ENCODE measurements at places on chromosomes 16 and 17.

- DNase-seq = no peak
Measured at GRCh38 chr17:13862346-13862745, 207.0 kb upstream of the COX10 start.

DNA sequence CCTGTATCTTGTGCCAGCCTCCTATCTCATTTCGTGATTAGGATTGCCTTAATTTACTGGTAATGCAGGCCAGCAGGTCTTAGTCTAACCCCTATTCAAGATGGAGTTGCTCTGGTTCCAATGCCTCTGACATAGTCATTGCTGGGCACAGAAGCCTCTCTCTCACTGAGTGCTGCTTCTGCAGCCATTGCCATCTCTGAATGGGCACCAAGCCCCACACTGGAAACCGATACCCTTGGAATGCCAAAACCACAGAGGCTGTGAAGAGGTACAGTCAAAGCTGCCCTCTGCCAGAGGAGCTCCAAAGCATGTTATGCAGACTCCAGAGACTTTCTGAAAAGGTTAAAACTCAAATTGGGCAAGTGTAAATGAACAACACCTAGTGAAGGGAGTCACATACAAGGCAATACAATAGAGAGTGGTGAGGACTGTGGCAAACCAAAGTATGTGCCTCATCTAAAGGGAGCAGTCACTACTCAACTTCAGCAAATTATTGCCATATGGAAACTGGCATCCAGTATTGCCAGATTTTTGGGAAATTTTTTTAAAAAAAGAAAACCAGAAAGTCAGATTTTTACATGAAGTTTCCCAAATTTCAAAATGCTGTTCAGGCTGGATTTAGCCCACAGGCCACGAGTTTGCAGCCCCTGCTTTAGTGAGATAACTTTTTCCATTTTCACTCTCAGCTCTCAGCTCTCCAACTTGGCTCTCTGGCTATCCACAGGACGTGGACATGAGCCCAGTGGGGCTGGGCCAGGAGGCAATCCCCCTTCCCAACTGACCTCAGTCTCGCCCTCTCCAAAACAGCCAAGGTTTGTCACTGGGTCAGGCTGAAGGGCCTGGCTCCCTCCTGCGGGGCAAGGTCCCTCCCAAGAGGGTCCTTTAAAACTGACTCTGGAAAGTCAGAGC is 2.1 kb upstream of the MMP2 start:
- DNase-seq = no peak

- no peak for DNase-seq
Measured at GRCh38 chr17:44272321-44272951, 4.5 kb upstream of the SLC4A1 start.

GRCh38 chr16:65392806-65393565 is 271.1 kb upstream of the CDH11 start:
- DNase-seq = no peak

GRCh38 chr16:73616166-73616753 is 568.3 kb upstream of the ZFHX3 start:
- no peak for DNase-seq

- no peak for DNase-seq
Measured at GRCh38 chr16:71954699-71955195, 45.5 kb downstream of the PKD1L3 start.

DNA sequence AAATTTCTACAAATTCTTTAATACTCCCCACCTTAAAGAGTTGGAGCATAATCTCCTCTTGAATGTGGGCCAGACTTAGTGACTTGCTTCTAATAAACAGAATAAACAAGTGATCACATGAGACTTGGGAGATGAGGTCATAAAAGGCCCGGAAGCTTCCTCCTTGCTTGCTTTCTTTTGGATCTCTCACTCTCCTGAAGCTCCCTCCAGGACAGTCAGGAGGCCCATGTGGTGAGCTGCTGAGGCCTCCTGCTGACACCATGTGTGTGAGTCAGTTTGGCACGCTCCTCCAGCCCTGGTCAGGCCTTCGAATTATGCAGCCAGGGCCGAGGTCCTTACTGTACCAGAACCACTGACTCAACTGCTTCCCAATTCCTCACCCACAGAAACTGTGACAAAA is 53.2 kb downstream of the NDEL1 start:
- peak; percentile 92 for DNase-seq

DNA sequence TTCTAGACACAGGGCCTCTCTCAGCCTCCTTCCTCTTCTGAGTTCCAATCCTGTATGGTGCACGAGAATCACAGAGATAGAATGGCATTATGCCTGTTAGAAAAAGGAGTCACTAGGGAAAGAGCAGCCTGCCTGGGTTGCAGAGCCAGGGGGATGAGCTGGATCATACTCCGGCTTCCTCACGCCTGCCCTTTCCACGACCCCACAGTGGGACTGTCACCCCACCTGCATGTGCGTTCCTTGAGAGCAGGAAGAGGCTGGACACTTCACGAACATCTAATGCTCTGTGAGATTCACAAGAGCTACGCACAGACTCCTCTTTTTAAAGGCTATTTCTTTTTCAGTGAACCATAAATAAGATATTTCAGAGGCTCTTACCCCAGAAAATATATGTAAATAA is 54.8 kb downstream of the N4BP1 start:
- no peak for DNase-seq

DNA sequence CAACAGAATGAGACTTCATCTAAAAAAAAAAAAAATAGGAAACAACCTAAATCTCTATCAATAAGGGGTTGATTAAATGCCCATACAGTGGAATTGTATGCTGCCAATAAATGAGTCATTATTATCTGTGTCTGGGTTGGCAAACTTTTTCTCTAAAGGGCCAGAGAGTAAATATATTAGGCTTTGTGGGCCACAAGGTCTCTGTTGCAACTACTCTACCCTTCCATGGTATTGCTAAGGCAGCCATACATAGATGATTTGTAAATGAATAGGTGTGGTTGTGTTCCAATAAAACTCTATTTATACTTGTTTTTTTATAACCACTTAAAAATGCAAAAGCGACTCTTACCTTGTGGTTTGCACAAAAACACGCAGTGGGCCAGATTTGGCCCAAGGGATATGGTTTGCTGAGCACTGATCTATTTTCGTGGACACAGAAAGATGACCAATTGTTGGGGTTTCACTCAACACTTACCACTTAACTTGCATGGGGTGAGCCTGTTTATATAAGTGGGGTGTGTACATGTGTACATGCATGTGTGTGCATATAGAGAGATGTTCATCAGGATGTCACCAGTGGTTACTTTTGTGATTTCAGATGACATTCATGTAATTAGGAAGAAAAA is 12.4 kb upstream of the IL4R start:
- no peak for DNase-seq

- DNase-seq = no peak
Measured at GRCh38 chr16:49048557-49048956, 233.1 kb downstream of the CBLN1 start.

GRCh38 chr16:54932021-54932660 is 1.5 kb downstream of the IRX5 start:
- DNase-seq = no peak

GRCh38 chr16:14249291-14250032 is 178.3 kb downstream of the MRTFB start:
- DNase-seq = no peak

DNA sequence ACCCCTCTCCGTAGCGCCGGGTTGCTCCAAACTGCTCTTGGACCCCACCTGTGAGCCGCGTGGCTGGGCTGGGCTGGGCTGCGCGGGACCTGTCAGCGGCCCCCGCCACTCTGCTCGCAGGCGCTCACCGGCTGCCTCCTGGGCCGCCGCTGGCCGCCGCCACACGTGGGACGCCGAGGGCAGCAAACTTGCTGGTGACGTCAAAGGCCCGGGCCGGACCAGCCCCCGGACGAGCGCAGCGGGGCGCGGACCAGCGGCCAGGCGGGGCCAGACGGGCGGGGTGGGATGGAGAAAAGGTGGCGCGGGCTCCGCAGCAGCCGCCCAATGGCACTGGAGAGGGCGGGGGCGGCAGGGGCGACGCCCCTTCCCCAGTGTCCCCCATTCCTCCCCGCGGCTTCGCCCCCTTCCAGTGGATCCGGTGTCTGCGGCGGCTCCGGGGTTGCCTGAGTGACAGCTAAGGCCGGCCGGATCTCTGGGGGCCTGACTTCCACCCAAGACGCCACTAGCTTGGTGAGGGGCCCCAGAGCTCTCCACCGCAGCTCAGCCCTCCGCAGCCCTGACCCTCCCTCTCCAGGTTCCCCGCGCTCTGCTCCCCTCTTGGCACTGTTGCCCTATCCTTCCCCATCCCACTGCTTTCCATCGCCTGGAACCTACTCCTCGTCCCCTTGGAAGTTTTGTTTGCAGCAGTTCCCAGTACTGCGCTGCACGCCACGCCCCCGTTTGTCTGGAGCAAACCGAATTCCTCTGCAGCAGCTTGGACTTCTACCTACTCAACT is at the start of gene HS3ST3A1:
TSS of gene HS3ST3A1 (minus strand) at position 154 of the 776 bp plus-strand sequence. CDS start 800 bp downstream, outside the sequence.
- no peak for DNase-seq

DNA sequence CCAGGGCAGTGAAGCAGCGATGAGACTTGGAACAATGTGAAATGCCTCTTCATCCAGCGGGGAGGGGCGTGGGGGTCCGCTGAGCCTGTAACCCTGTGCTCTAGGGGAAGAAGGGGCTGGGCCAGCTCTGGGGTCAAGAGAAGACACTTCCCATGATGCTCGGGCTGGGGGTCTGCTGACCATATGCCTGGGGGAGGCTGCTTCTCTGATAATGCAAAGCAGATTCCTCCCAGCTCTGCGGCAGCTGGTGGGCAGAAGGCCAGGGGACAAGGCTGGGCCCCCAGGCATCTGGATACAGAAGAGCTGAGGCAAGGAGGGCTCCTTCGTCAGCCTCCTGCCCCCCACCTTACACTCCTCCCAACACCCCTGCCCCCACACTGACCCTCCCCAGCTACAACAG is 24.7 kb downstream of the NGFR start:
- no peak for DNase-seq
